ENCODE measurements at places on chromosomes 3 and 15.
A peak's percentile ranks its signal among the peaks of the same experiment; 100 is the strongest.

DNA sequence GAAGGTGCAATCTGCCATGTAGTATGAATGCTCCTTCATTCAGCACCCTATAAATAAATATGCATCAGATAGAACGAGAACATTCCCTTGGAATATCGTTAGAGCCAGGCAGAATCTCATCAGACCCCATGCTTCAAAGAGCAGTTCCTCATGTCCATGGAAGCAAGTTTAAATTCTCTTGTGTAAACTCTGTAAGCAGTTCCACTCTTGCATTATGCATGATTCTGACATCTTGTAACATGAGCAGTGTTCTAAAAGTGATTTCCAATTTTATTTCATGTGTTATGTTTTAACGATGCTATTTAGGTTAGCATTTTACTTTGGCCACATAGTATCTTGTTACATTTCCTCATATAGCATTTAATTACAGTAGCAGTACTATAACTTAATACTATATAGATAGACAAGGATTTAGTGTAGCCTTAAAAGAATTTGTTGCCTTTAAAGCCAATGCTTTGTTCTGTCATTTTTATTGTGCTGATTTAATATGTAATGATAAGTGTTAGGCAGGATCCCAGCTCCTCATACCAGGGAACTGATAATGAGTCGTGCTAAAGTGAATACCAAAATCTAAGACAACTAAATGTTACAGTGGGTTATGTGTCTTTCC is 161.2 kb upstream of the NECTIN3 start:
- no peak for DNase-seq

GRCh38 chr3:110405830-110406585 is 665.6 kb upstream of the NECTIN3 start:
- DNase-seq: no peak

GRCh38 chr15:41660235-41661077 is at the start of gene MGA:
TSS of gene MGA (plus strand) at chr15:41660405.
- DNase-seq: peak; percentile 74

DNA sequence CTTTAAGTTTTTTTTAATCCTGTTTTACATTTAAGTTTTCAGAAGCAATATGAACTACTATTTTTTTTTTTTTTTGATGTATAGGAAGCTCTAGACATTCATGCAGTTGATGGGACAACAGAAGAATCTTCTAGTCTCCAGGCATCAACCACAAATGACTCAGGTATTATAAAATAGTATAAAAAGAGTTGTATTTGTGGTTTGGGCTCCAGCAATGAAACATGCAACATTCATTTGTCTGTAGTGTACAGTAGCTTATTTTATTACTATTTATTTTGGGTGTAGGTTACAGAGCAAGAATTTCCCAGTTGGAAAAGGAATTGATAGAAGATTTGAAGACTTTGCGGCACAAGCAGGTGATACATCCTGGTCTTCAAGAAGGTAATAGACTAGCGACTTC is 38.6 kb downstream of the MGA start:
- no peak for DNase-seq

- no peak for DNase-seq
Measured at GRCh38 chr15:38650936-38651327, 86.3 kb upstream of the RASGRP1 start.

DNA sequence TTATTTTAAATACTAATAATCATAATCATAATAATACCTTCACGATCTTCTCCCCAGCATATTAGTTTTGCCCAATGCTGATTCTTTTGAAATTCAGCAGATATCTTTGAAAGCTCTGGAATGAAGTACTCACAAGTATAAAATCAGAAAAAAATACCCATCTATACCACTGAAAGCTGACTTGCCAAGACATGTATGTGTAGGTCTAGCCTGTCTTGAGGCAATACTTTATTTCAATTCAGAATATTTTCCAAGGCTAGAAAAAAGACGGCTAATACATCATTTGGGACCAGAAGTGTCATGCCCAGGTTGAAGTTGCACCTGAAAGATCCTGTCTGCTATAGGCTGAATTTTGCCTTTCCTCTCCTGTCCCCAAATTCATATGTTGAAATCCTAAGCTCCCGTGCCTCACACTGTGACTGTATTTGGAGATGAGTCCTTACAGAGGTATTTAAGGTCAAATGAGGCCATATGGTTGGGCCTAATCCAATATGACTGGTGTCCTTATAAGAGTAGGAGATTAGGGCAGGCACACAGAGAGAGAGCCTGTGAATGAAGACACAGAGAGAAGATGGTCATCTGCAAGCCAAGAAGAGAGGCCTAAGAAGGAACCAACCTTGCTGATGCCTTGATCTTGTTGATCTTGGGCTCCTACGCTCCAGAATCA is 255.9 kb upstream of the CMC1 start:
- no peak for DNase-seq

- no peak for DNase-seq
Measured at GRCh38 chr3:48696156-48696555, 10.4 kb upstream of the NCKIPSD start.

GRCh38 chr15:40534371-40534770 is 30.5 kb downstream of the CCDC32 start:
- DNase-seq: no peak

GRCh38 chr3:39748002-39748401 is 61.4 kb upstream of the MYRIP start:
- no peak for DNase-seq

DNA sequence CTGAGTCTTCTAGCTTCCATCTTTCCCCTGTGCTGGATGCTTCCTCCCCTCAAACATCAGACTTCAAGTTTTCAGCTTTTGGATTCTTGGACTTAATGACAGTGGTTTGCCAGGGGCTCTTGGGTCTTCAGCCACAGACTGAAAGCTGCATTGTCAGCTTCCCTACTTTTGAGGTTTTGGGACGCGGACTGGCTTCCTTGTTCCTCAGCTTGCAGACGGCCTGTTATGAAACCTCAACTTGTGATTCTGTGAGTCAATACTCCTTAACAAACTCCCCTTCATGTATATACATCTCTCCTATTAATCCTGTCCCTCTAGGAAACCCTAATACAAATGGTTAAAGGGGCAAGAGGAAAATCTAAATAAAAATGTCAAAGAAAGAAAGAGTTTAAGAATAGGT is 100.1 kb downstream of the ABI3BP start:
- DNase-seq: no peak

DNA sequence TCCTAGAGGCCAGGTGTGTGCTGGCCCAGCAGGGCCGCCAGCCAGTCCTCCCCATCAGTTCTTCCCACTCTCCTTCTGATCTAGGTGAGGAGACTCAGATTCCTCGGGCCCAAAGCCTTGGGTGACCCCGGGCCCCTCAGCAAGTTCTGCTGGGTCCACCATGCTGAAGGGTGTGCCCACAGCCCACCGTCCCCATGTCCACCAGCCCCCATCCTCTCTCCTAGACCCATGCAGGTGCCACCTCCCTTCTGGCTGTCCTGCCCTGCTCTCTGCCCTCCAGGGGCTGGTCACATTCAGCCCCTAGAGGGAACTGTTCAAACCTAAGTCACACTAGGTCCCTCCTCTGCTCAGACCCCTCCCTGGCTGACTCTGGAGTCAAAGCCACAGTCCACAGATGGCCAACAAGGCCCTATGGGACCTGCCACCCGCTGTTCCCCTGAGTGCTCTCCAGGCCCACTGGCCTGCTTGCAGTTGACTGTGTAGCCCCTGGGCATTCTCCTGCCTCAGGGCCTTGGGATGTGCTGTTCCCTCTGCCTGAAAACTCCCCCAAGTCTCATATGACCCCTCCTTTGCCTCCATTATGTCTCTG is 878 bp upstream of the TLR9 start:
- DNase-seq: no peak

- no peak for DNase-seq
Measured at GRCh38 chr3:128340198-128340903, 126.3 kb downstream of the DNAJB8 start.

DNA sequence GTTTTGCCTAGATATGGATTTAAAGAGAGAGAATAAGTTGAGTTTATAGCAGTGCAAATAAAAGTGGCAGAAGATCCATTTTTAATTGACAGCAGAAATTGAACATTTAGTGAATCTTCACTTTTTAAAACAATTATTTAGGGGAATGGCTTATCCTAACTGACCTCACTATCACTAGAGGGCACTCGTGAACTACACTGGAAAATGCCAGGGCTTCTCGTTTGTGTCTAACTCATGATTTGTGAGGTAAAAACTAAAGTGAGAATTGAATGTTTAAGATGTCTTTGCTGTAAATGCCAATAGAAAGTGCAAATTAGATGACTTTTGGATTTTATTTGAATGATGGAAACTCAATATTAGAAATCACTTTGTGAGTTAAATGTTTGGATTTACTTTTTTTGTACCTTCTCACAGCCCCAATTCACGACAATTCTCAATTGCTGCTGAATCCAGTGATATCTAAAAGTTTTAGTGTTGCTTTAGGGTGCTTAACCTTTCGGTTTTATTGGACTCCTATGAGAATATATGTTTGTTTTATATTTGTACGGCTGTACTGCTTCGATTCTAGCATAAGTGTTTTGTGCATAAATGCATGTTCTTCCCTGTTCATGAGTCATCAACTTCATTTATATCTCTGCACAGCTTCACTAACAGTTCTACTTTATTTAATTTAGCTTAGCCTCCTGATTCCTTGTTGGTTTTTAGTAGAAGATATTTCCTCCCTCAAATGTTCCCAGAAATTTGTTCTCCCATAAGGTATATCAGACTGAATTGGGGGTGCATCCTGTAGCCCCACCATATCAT is 462.1 kb downstream of the MFSD1 start:
- peak; percentile 22 for DNase-seq

- peak; percentile 51 for DNase-seq
Measured at GRCh38 chr3:111691293-111691909, 96.3 kb upstream of the ZBED2 start.

GRCh38 chr3:157611536-157612076 is 108.4 kb upstream of the VEPH1 start:
- no peak for DNase-seq

DNA sequence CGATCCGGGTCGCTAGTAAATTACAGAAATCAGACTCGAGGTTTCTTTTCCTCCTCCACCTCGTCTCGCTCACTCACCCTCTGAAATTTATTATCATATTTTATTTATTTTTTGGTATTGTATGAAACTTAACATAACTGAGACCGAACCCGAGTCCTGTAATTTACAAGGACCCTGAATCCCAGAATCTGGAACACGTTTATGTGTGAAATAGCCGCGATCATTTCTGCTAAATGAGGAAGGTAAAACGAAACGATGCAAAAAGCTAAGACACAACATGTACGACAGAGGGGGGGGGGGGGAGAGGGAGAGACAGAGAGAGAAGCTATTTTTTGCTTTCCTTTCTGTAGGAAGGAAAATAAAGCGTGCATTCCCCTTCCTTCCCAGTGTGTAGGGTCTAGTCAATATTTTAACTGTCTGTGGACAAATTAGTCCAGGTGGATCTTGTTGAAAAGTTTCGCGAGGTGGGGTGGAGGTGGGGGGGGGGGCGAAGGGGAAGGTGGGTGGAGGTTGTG is 1.6 kb downstream of the BBX start:
- DNase-seq: no peak

GRCh38 chr15:66773129-66773873 is 71.3 kb downstream of the SMAD6 start:
- peak; percentile 75 for DNase-seq

DNA sequence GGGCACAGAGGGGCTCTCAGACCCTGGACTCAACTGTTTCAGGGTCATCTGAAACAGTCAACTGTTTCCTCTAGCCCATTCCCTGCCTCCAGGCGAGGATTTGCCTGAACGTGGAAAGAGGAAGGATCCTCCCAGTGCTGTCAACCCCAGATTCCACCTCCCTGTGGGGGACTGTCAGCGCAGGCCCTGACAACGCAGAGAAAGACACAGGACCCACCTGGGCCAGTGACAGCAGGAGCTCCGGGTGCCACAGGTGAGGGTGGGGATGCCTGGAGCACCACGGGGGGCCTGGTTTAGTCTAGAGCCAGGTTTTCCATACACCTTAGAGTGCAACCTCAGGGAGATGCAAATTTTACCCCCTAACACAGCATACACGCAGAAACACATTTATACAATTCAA is 19.5 kb upstream of the LAMP3 start:
- DNase-seq: no peak

DNA sequence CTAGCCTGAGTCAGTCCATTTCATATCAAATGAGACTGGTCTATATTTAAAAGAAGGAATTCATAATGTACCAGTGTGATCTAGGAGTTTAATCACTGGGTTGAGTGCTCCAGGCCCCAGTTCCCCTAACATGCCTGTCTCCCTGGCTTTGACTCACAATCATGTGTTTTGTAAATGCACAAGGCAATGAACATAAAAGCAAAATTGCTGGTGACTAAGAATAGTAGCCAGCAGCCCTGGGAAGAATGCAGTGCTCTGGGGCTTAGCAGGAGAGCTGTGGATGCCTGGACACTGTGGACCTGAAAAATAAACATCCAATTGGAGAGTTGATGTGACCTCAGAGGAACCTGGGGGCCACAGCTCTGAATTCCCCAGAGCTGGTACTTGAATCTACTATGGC is 50.3 kb downstream of the SYNPR start:
- no peak for DNase-seq
